ENCODE measurements at places on chromosomes 4 and X. TPM values are rescaled to one million over a fixed set of nuclear protein-coding genes. Genes with fewer than 3 reads are reported as not detected.

Gene MAD2L1
- 11.9 TPM for total RNA-seq

Gene VCX3A
- total RNA-seq, result not detected

Gene XAGE2
- 0.27 TPM for total RNA-seq

Gene DIPK2B
- total RNA-seq, result 14.4 TPM

Gene QDPR
- 16.7 TPM for total RNA-seq

Gene SPIN2A
- 3.4 TPM for total RNA-seq

Gene SEC24B
- total RNA-seq, result 14.7 TPM

Gene MAP7D2
- total RNA-seq, result 0.44 TPM

Gene EIF4E
- 73.5 TPM for total RNA-seq

Gene MAGEB17
- 0.09 TPM for total RNA-seq

Gene PSAPL1
- not detected for total RNA-seq

Gene ATP1B4
- 298 TPM for total RNA-seq

DNA sequence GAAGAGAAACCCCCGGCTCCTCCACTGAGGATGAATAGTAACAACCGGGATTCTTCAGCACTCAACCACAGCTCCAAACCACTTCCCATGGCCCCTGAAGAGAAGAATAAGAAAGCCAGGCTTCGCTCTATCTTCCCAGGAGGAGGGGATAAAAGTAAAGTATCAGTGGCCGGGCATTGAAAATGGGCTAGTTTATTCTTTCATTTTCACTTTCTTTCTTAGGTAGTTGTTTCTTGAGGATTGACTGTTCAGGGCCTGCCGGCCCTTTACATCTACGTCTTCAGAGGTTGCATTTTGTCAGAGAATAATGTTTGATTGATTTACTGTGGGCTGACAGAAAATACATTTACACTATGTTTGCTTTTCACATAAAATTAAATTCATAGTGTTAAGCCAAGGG lies 27.1 kb downstream of the PAK3 start:
- H3K27ac ChIP-seq, result no peak overlapping the region
- H3K36me3 ChIP-seq, result peaks cover 5% of the 10 kb centered on the region
- no peak overlapping the region for H3K4me3 ChIP-seq

DNA sequence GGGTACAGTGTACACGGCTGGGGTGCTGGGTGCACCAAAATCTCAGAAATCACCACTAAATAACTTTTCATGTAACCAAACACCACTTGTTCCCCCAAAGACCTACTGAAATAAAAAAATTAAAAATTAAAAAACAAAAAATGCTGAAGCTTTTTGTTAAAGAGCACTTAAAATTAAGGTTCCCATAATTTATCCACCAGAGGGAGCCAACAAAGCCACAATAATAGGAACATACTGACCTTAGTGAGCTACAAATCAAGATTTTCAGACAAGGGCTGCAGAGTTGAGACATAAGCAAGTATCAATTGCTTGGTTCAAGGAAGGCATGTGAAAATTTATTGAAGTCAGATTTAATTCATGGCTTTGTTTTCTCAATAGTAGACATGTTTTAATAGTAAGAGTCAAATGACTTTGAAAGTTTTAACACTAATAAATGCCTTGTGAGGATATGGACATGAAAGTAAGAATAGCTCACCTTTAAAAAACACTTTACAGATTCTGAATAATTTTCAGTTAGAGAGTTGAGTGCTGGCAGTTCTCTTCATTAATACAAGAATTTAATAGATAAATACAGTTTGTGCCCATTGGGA lies 43.0 kb upstream of the SCOC start:
- no peak overlapping the region for H3K4me3 ChIP-seq
- no peaks in the 10 kb centered on the region for H3K36me3 ChIP-seq
- no peak overlapping the region for H3K27ac ChIP-seq
- no peaks in the 10 kb centered on the region for H3K27me3 ChIP-seq
- DNase-seq, result peak; percentile 40

GRCh38 chr4:109703664-109704361 lies 568 bp upstream of the CASP6 start:
- H3K27ac ChIP-seq, result peak overlapping the region; percentile 91
- peak overlapping the region; percentile 88 for H3K4me3 ChIP-seq
- no peaks in the 10 kb centered on the region for H3K27me3 ChIP-seq
- H3K4me1 ChIP-seq, result peaks cover 12% of the 10 kb centered on the region
- DNase-seq, result peak; percentile 46
- H3K36me3 ChIP-seq, result peaks cover 3% of the 10 kb centered on the region

- no peak overlapping the region for H3K4me3 ChIP-seq
- H3K27ac ChIP-seq, result no peak overlapping the region
- no peaks in the 10 kb centered on the region for H3K4me1 ChIP-seq
Observed at GRCh38 chrX:40912166-40912565, 173.1 kb upstream of the USP9X start.

- peak overlapping the region; percentile 74 for H3K4me3 ChIP-seq
- peak; percentile 14 for DNase-seq
- H3K36me3 ChIP-seq, result peaks cover 16% of the 10 kb centered on the region
- H3K27me3 ChIP-seq, result no peaks in the 10 kb centered on the region
- H3K27ac ChIP-seq, result no peak overlapping the region
- peaks cover 20% of the 10 kb centered on the region for H3K4me1 ChIP-seq
Observed at GRCh38 chr4:2963966-2964471, 648 bp downstream of the GRK4 start.

- no peak for DNase-seq
- H3K27me3 ChIP-seq, result no peaks in the 10 kb centered on the region
- H3K27ac ChIP-seq, result no peak overlapping the region
Observed at GRCh38 chr4:18100657-18101056, 79.1 kb upstream of the LCORL start.

- no peaks in the 10 kb centered on the region for H3K4me1 ChIP-seq
- no peaks in the 10 kb centered on the region for H3K36me3 ChIP-seq
- no peak overlapping the region for H3K4me3 ChIP-seq
- DNase-seq, result no peak
Observed at GRCh38 chr4:40622913-40623312, 6.8 kb downstream of the RBM47 start.

GRCh38 chrX:109040057-109040456 lies 303.7 kb upstream of the IRS4 start:
- H3K36me3 ChIP-seq, result no peaks in the 10 kb centered on the region
- peak; percentile 3 for DNase-seq
- H3K27ac ChIP-seq, result no peak overlapping the region

- peak; percentile 72 for DNase-seq
- no peak overlapping the region for H3K4me3 ChIP-seq
- no peaks in the 10 kb centered on the region for H3K4me1 ChIP-seq
- H3K27me3 ChIP-seq, result no peaks in the 10 kb centered on the region
- no peak overlapping the region for H3K27ac ChIP-seq
Observed at GRCh38 chr4:125517831-125518230, 203.1 kb downstream of the FAT4 start.

DNA sequence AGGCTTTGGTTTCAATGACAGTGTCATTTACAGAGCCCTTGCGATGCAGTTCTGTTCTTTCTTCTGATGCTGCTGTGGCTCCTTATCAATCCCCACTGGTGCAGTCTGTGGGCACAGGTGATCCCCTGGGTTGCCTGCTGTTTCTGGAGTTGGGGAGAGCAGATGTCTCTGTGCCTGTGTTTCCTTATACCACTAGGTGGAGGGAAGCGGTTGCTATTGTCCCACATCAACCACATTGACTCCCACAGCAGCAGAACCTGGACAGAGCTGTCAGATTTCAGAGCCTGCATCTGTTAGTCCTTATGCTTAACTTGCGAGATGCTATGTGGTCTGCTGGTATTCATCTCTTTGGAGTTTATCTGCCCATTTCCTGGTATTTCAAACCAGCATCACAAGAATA lies 57.7 kb downstream of the NEIL3 start:
- H3K27me3 ChIP-seq, result no peaks in the 10 kb centered on the region
- no peak overlapping the region for H3K4me3 ChIP-seq
- H3K4me1 ChIP-seq, result no peaks in the 10 kb centered on the region
- no peak for DNase-seq
- H3K27ac ChIP-seq, result no peak overlapping the region
- H3K36me3 ChIP-seq, result no peaks in the 10 kb centered on the region

DNA sequence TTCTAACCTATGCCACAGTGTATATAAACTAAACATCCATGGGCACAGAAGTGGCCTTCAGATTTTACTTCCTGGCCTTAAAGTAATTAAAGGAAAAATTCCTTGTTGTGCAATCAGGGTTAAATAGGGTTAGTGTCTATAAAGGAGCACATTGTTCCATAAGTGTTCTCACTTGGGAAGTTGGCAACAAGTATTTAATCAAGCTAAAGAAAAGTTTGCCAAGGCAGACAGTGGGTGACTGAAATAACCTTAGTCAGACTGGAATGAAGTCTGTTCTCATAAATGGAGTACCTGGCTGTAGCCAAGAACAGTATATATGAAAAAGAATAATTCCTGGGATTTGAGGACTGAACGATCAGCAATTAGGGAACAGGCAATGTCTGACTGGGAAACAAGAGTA lies 213.6 kb downstream of the HTR2C start:
- no peaks in the 10 kb centered on the region for H3K36me3 ChIP-seq
- H3K27me3 ChIP-seq, result no peaks in the 10 kb centered on the region
- DNase-seq, result no peak
- H3K27ac ChIP-seq, result no peak overlapping the region
- H3K4me3 ChIP-seq, result no peak overlapping the region

GRCh38 chr4:1211891-1212545 lies 36.9 kb downstream of the CTBP1 start:
- peaks cover 93% of the 10 kb centered on the region for H3K4me1 ChIP-seq
- no peak overlapping the region for H3K4me3 ChIP-seq
- DNase-seq, result no peak
- H3K36me3 ChIP-seq, result peaks cover 62% of the 10 kb centered on the region
- H3K27ac ChIP-seq, result no peak overlapping the region
- no peaks in the 10 kb centered on the region for H3K27me3 ChIP-seq

- no peaks in the 10 kb centered on the region for H3K27me3 ChIP-seq
- H3K4me3 ChIP-seq, result no peak overlapping the region
- H3K27ac ChIP-seq, result no peak overlapping the region
- no peaks in the 10 kb centered on the region for H3K4me1 ChIP-seq
- H3K36me3 ChIP-seq, result no peaks in the 10 kb centered on the region
Observed at GRCh38 chr4:165826166-165826565, 46.9 kb upstream of the TLL1 start.

DNA sequence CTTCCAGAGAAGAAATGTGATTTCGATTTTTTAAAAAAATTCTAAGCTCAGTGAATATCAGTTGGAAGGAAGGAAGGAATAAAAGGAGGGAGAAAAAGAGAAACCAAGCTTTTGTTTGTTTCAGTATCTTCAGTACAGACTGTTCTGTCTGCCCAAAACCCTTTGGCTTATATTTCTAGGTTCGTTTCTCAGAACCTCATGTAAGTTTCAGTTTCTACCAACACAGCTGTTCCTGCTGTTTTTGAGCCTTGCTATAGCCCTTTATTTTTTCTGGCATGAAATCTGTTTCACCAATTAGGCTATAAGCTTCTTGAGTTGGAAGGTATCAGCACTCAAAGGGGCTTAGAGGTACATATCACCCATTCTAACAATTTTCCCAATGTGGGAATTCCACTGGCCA lies 157.9 kb downstream of the GBA3 start:
- no peaks in the 10 kb centered on the region for H3K36me3 ChIP-seq
- H3K4me1 ChIP-seq, result no peaks in the 10 kb centered on the region
- no peak overlapping the region for H3K4me3 ChIP-seq
- H3K27ac ChIP-seq, result no peak overlapping the region

- no peak overlapping the region for H3K4me3 ChIP-seq
- H3K4me1 ChIP-seq, result no peaks in the 10 kb centered on the region
- no peaks in the 10 kb centered on the region for H3K27me3 ChIP-seq
- H3K27ac ChIP-seq, result no peak overlapping the region
- no peaks in the 10 kb centered on the region for H3K36me3 ChIP-seq
Observed at GRCh38 chrX:109199726-109200125, 282.2 kb downstream of the GUCY2F start.

GRCh38 chr4:7918981-7919380 lies 20.7 kb downstream of the AFAP1 start:
- H3K27me3 ChIP-seq, result no peaks in the 10 kb centered on the region
- H3K27ac ChIP-seq, result no peak overlapping the region
- no peak overlapping the region for H3K4me3 ChIP-seq
- H3K4me1 ChIP-seq, result no peaks in the 10 kb centered on the region

- no peaks in the 10 kb centered on the region for H3K4me1 ChIP-seq
- H3K36me3 ChIP-seq, result no peaks in the 10 kb centered on the region
- DNase-seq, result no peak
- no peak overlapping the region for H3K27ac ChIP-seq
- H3K27me3 ChIP-seq, result no peaks in the 10 kb centered on the region
Observed at GRCh38 chr4:73018595-73018994, 50.9 kb downstream of the COX18 start.

GRCh38 chrX:40912576-40912975 lies 172.7 kb upstream of the USP9X start:
- H3K27me3 ChIP-seq, result peaks cover 16% of the 10 kb centered on the region
- H3K27ac ChIP-seq, result no peak overlapping the region
- H3K36me3 ChIP-seq, result no peaks in the 10 kb centered on the region
- H3K4me1 ChIP-seq, result no peaks in the 10 kb centered on the region
- H3K4me3 ChIP-seq, result no peak overlapping the region

DNA sequence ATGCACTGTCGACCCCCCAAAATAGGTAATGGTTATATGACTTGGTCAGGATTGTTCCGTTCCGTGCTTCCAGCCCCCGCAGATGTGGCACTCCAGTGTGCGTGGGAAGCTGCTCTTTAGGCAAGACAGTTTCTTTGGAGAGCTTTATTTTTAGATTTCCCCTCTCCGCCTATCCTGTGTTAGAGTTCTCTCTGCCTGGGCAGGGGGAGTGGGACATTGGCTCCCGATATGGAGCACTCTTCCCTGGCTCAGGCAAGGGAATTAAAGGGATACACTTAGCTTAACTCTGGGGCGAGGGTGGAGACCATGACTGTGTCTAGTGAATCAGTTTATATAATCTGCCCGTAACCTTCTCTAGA lies 36.0 kb downstream of the DLG3 start:
- no peaks in the 10 kb centered on the region for H3K36me3 ChIP-seq
- H3K4me3 ChIP-seq, result no peak overlapping the region
- H3K27ac ChIP-seq, result no peak overlapping the region
- H3K4me1 ChIP-seq, result peaks cover 20% of the 10 kb centered on the region
- H3K27me3 ChIP-seq, result peaks cover 22% of the 10 kb centered on the region
- peak; percentile 29 for DNase-seq

DNA sequence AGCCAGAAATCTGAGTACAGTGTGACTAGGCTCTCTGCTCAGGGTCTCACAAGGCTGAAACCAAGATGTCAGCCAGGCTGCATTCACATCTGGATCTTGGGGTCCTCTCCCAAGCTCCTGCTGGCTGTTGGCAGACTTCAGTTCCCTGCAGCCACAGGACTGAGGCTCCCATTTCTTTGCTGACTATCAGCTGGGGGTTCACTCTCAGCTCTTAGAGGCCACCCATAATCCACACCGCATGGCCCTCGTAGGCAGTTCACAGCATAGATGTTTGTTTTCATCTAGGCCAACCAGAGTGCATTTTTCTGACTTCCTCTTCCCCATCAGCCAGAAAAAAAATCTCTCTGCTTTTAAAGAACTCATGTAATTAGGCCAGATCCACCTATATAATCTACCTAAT lies 8.2 kb upstream of the WDR44 start:
- H3K4me1 ChIP-seq, result no peaks in the 10 kb centered on the region
- H3K27ac ChIP-seq, result no peak overlapping the region
- H3K36me3 ChIP-seq, result no peaks in the 10 kb centered on the region
- H3K27me3 ChIP-seq, result peaks cover 3% of the 10 kb centered on the region
- H3K4me3 ChIP-seq, result no peak overlapping the region

- DNase-seq, result no peak
- H3K36me3 ChIP-seq, result no peaks in the 10 kb centered on the region
- no peaks in the 10 kb centered on the region for H3K4me1 ChIP-seq
- no peak overlapping the region for H3K4me3 ChIP-seq
Observed at GRCh38 chrX:56557376-56557929, 6.0 kb upstream of the UBQLN2 start.

All from muscle of leg (tissue), 16 donors.